ENCODE measurements at places on chromosomes 5 and 9.
A peak's percentile ranks its signal among the peaks of the same experiment; 100 is the strongest.

GRCh38 chr5:4630031-4630430 is 510.1 kb upstream of the ADAMTS16 start:
- no peak for DNase-seq

GRCh38 chr9:129320575-129321285 is 142.7 kb upstream of the IER5L start:
- DNase-seq = peak; percentile 59

DNA sequence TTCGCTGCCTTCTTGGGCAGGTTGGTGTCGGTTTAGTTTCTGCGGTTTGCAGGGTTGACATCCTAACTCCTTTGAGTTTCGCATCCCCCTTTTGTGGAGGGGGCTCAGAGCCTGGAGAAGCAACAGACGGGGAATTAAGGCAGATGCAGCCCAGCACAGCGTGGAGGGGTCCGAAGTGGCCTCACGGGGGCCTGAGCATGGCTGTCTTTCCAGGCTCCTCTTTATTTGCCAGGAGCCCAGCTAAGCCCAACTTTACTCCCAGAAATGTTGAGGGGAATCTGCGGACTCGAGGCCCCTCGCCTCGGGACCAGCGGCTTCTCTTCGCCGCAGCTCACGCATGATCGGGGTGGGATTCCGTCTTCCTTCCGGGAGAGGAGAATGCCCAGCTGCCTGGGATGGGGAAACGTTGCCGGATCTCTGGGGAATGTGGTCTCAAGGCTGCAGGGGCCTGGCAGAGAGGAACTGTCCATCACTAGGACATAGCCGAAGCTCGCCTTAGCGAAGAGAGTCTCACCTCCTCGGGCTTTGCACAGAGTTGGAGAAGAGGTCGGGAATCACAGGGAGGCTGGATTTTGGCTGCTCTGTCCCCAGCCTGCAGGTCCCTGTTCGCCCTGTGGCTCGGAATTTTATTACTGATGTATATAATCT is 1.3 kb downstream of the RAI14 start:
- no peak for DNase-seq

- DNase-seq = peak; percentile 23
Measured at GRCh38 chr9:69499407-69499806, 172.8 kb downstream of the APBA1 start.

- DNase-seq = no peak
Measured at GRCh38 chr5:131224387-131225201, 39.3 kb upstream of the CDC42SE2 start.

- no peak for DNase-seq
Measured at GRCh38 chr9:16540743-16541613, 329.5 kb downstream of the BNC2 start.

DNA sequence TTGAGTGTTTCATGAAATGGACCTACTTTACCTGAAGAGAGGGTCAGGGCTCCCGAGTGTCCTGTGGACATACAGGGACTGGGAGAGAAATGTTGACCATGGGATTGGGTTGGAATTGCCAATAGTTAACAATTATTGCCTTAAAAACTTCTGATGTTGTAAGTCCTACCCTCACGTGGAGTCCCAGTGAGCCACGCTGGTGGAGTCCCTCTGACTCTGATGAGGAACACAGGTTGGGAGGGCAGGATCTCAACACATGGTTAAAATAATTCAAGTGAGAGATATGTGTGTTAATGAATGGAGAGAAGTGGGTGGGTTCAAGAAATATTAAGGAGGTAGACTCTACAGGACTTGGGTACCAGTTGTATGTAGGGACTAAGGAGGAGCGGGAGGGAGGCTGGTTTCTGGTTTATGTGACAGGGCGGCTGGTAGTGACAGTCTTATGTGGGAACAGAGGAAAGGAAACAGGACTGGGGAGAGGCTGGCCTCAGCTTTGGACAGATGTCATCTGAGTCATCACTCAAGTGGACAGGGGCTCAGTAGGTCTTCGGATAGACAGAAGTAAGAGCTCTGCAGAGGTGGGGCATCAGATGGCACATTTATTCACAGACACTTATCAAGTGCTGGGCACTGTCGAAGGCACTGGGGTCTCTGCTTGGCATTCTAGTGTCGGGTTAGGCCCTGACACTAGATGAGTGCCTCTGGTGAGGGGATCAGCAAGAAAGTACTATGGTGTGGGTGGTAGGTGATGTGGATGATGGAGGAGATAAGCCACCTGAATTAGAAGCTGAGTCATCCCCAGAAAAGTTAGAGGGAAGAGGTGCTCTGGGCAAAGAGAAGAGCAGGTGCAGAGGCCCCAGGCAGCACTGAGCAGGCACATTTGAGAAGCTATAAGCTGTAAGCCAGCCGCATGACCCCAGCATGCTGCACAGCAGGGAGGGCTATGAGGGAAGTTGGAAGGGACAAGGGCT is 27.2 kb downstream of the MAML1 start:
- DNase-seq = no peak

- no peak for DNase-seq
Measured at GRCh38 chr9:36937346-36937745, 96.7 kb downstream of the PAX5 start.

DNA sequence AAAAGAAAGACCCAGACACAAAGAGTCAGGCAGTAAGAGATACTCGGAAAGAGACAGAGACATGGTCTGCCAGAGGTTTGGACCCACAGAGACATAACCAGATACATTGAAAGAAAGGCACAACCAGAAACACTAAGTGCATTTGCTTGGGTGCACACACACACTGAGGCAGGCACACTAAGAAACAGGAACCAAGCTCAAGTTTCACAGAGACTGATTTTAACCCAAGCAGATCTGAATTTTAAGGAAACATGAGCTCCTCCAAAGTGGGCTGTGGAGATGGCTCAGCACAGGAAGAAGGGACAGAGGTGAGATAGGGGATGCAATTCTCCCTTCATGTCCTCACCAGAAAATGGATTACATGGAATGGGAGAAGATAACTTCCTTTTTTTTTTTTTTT is 9.5 kb downstream of the AQP3 start:
- no peak for DNase-seq

GRCh38 chr9:36832164-36832795 is 201.8 kb downstream of the PAX5 start:
- DNase-seq = peak; percentile 44

DNA sequence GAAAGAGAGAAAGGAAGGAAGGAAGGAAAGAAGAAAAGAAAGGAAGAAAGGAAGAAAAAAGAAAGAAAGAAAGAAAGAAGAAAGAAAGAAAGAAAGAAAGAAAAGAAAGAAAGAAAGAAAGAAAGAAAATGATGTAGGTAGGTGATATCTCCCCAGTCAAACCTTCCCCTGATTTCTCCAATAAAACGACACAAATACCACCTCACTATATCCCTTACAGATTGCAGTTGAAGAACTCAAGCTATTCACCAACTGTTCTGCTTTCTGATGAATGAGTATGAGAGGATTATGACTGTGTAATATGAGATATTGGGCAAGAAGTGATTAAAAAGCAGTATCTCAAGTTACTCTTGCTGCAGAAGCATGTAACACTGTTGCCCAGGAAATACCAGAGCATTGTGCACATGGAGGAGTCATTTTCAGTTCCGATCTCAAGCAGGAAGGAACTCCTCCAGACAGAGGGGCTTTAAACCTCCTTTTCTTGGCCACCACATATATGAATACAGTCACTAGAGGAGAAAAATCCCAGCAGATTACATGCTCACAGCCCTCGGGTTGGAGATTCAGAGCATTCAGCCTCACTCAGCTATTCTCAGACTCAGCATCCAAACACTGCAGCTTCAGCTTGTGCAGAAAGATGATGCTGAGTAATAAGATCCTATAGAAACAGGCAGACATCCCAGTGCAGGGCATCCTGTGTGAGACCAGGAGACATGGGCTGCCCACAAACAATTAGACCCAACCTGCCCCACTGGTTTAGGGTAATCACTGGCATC is 61.4 kb downstream of the UGCG start:
- no peak for DNase-seq

GRCh38 chr5:96459313-96460121 is 26.5 kb upstream of the PCSK1 start:
- peak; percentile 68 for DNase-seq

DNA sequence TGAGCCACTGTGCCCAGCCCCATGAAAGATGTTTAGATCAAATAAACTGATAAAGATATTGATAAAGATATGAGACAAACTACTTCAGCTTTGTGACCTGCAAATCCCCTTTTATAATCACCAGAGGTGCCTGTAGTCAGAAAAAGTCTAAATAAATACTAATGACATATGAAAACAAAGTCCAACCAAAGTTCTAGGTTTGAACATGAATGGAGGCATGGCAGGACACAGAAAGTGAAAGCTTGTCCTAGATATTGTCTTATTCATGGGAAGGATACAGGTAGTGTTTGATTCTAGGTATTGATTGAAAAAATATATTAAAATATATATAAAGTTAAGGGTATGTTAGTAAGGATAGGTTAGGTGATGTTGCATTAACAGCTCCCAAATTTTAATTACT is 24.6 kb upstream of the PSAT1 start:
- no peak for DNase-seq

DNA sequence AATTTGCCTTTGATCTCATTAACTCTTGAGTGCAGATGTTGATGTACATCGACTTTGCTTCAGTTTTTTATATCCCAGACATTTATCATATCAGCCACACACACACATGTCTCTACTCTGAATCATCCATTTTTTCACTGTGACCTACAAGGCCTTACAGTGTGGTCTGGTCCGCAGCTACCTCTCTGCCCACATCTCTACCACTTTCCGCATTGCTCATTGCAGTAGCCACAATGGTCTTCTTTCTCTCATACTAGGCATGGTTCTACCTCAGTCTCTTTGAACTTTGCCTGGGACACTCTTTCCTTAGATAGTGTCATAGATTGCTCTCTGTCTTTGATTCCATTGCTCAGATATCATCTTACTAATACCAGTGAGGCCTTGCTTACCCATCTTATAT is 87.9 kb upstream of the FSD1L start:
- no peak for DNase-seq

- no peak for DNase-seq
Measured at GRCh38 chr5:308672-309271, 12.7 kb upstream of the AHRR start.
